ENCODE measurements at places on chromosomes 11 and 22. TPM values are rescaled to one million over a fixed set of nuclear protein-coding genes. Genes with fewer than 3 reads are reported as not detected.

The KCNJ1 gene
- polyA plus RNA-seq = 0.08 TPM

The TMEM218 gene
- polyA plus RNA-seq = 23.6 TPM

The BSCL2 gene
- polyA plus RNA-seq = 21.2 TPM

The CRELD2 gene
- 22.2 TPM for polyA plus RNA-seq

The PIH1D2 gene
- polyA plus RNA-seq = 1.4 TPM

The C11orf42 gene
- 0.23 TPM for polyA plus RNA-seq

The DDX6 gene
- polyA plus RNA-seq = 72.9 TPM

The BIK gene
- polyA plus RNA-seq = 0.12 TPM

The OR52E8 gene
- polyA plus RNA-seq = not detected

The PHOX2A gene
- 0.21 TPM for polyA plus RNA-seq

The DLG2 gene
- 19.3 TPM for polyA plus RNA-seq

The MMP13 gene
- not detected for polyA plus RNA-seq
